ENCODE measurements at places on chromosomes 11 and 22. TPM values are rescaled to one million over a fixed set of nuclear protein-coding genes. Genes with fewer than 3 reads are reported as not detected.

Gene CALCB
- 0.31 TPM for total RNA-seq

Gene PACSIN2
- 44.0 TPM for total RNA-seq

Gene JOSD1
- total RNA-seq, result 47.8 TPM

Gene RASGRP2
- 32.5 TPM for total RNA-seq

Gene FKBP2
- 71.7 TPM for total RNA-seq

Gene MS4A5
- total RNA-seq, result not detected

- DNase-seq, result no peak
Observed at GRCh38 chr22:23536821-23537345, 43.2 kb downstream of the IGLL1 start.

DNA sequence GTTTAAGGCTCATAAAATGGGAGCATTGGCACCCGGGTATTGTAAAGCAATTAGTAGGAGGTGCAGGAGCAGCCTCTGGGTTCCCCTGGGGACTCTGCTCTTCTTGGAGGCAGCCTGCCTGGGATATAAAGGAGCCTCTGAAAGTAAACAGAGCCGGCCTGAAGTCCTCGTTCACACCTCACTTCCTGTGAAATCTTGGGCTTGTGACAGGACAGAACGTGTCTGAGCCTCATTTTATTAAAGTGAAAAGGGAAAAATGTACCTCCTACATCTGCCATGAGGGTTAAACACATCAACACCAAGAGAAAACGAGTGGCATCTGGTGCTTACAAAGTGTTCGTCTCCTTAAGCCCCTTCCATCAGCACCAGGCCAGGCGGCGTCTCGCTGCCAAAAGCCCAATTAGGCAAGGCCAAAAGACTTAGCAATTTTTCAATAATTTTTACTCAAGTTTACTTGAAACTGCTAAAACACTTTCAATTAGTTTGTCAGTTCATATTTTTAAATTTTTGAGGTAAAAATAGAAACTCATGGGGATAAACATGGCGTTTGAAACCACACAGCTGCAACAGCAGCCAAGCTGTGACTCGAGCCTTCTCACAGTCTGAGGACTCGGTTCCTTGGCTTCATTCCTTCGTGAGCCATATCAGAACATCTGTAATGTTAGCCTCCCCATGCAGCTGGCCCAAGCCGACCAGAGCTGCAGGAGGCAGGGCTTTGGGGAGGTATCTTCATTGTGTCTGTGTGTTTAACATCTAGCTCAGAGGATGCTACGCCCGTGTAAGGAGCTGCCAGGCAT lies 33.6 kb downstream of the MAP6 start:
- DNase-seq, result no peak

DNA sequence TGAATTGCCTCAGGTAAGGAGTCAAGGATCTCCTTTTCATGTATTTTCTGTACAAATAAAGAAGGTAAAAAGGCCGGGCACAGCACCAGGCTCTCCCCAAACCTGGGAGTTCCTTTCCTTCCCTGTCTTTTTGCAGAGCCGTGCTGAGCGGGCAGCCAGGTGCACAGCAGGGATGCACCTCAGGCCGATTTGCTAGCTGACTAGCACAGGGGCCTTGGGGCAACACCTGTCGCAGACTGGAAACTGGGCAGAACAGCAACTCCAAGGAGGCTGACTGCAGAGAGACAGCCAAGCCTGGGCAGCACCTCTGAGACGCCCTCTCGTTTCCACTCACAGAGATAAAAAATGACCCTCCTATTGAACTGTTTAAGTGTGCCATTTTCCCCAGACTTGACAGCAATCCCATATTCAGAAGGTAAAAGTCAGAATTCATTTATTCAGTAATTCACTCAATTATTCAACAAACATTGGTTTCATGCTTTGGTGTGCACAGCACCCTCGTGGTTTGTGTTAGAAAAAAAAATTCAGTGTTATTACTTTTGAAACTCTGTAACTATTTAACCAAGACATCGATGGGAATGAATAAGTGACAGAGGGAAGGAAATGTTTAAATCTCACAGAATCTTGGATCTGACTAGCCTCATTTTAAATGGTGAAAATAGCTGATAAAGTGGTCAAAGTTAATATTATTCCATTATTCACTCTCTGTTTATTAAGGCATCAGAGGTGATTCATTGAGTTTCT lies 120.9 kb downstream of the GALNT18 start:
- DNase-seq, result no peak

- no peak for DNase-seq
Observed at GRCh38 chr11:9739123-9739900, 75.4 kb downstream of the SWAP70 start.

DNA sequence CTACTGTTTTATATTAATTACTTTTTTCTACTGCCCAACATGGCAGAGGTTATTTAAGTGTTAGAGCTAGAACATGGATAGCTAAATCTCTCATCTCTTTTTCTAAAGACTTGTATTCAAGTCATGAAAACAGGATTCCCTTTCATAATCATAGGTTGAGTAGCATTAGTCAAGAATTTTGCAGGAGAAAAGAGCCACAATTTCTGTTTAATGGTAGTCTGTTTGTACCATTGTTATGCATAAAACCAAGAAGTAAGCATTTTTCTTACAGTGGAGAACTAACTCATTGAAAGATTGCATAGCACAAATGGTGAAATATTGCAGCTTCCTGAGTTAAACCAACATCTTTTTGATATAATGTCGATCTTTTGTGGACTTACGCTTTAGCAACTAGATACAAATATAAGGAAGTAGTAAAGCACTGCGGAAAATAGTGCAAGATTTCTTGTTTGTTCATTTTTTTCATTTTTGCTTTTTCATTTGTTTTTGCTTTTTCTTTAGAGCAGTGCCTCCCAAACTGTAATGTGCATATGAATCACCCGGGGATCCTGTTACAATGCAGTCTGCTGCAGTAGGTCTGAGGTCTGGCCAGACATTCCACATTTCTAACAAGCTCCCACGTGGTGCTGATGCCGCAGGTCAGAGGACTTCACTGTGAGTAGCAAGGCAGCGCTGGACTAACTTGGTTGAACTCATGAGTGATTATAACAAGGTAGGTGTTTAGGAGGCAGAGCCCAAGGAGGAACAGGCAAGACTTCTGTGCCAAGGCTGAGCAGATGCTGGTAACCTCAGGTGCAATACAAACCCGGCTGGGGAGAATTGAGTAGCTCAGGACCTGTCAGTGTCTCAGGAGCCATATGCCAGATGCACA lies 4.6 kb downstream of the ETS1 start:
- no peak for DNase-seq

DNA sequence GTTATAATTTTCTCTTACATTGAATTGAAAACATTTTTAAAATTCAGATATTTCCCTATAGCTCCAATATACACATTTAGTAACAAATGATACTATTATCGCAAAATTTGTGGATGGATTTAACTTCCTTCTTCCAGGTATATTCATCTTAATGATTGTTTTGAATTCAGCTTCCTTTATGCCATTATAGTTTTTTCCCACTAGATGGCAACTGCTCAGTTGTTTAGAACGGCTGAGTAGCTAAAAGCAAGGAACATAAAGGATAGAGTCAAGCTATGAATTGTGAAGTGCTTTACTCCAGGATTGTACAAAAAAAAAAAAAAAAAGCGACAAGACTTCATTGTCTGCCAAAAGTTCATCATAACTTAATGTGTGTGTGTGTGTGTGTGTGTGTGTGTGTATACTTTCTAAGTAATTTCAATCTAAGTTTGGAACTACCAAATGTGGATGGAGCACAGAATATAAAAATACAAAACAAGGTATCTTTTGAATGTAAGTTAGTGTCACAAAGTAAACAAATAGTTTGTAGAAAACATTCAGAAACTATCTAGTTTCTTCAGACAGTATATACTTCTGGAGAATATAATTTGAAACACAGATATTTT lies 846.4 kb downstream of the DLG2 start:
- no peak for DNase-seq

DNA sequence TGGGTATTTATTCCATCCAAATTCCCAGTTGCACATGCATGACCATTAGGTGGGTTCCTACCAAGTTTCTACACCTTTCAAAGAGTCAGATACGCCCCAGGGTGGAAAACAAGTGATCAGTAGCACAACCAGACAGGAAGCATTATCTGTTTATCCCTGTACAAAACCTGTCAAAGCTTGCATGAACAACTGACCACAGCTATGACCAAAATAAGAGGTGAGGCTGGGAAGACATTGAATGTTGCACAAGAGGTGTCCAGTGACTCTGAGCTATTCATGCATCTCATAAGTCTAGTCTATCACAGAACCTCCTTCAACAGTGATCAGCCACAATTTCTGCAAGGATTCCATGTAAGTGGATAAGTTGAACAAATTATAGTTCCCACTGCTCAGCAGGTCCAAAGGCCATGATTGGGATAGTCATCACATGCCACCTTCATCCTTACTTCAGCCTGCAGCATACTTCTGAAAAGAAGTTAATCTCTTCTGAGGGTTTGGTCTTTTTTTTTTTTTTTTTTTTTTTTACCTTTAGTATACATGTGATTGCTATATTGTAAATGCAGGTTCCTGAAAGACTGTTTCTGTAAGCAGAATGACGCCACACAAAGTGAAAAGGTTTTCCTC lies 28.0 kb upstream of the TMEM45B start:
- DNase-seq, result no peak

DNA sequence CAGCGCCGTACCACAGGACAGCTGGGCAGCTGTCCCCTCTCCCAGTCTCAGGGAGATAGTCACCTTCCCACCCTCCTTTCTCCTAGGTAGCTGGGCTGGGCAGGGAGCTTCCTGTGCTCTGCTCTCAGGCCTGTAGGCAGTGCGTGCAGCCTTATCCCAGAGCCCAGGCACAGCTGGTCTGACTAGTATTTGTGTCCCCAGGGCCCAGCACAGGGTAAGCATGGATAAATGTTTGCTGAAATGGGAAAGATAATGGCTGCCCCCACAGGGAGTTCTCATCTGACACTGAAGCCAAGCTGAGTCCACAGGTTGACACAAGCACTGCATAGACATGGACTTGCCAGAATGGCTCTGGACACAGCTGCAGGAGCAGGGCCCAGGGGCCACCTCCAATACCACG lies 9.8 kb downstream of the SLC15A3 start:
- DNase-seq, result no peak

DNA sequence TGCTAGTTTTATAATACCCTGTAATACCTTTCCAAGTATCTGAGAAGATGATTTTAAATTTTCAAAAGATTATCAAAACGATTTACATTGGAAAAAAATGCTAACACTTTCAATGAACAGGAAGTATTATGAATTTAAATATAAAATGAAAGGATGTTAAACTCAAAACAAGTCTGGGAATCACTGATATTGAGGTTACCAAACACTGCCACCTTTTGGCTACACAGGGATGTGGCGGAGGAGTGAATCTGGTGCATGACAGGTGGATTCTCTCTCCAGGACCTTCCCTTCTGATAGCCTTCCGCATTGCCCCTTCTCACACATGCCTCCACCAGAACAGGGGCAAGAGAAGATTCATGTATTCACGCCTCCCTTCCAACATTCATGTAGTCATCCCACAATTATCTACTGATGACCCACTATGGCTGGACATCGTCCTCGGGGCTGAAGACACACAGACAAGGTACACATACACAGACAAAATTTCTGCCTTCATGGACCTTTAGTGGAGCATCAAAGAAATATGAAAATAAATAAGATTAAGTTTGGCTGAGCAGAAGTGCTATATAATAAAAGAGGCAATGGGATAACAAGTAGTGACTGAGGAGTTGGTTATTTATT lies 34.7 kb downstream of the ATG16L2 start:
- DNase-seq, result no peak

DNA sequence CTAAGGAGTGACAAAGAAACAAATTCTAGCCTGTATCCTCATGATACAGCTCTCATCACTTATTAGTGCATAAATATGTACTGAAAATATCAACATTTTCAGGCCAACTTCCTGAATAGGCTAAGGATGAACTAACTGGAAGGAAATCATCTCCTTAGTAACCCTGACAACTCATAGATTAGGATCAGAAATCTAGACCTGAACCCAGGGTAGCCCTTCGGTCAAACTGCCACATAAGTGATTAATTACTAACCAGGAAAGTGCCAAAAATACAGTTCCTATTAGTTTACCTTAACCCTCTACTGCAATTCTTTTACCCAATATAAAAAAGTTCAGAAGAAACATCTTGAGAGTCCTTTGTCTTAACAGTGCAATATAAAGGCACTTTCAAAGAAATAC lies 40.0 kb downstream of the AMBRA1 start:
- DNase-seq, result no peak
